ENCODE measurements at places on chromosomes 16 and 17.

DNA sequence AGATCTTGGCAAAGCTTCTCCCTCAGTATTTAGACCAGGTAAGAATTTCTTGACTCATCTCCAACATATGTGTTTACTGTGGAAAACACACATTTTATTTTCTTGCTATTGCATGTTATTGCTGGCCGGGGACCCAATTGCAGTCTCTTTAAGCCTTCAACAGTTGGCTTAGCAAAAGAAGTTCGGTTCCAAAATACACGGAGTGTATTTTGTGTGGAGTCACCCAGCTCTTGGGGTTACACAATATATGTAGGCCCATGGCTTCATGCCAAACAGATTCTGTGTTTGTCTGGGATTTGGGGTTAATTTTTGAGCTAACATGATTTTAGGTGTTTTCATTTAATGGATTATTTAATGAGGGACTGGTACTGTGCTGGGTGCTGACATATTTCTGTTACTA, 4.0 kb downstream of the ALDH3A2 start:
- DNase-seq = peak; percentile 43

DNA sequence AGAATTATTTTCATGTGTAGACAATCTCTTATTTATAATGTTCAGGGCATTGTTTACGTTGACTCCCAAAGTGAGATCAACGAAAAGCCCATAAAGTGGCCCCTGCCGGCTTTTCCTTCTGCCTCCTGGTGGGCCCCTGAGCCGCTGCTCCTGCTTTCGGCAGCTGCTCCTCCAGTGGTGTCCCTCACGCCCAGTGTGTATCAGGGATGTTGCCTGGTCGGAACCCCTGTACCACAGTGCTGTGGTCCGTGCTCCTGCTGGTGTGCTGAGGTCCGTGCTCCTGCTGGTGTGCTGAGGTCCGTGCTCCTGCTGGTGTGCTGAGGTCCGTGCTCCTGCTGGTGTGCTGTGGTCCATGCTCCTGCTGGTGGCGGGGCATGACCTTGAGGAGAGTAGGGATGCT, 107.6 kb downstream of the BANP start:
- no peak for DNase-seq

DNA sequence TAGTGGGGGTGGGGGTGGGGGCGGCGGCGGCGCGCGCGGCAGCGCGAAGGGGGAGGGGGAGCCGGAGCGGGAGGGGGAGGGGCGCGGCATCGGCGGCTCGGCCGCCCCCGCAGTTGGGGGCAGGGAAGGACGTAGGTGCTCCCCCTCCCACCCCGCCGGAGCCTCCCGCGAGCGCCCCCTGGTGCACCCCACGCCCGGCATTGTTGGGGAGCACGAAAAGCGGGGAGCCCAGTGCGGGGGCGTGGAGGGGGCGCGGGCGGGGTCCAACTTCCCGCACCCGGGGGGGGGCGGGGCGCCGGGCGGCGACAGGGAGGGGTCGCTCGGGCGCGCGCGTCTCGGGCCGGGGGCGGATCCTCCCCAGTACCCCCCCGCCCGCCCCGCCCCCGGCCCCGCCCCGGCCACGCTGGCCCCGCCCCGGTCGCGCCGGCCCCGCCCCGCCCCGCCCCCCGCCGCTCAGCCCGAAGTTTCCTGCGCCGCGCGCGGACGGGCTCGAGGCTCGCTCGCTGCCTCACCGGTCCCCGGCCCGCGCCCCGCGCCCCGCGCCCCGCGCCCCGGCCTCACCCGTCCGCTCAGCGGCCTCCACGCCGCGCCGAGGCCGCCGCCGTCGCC, at the start of gene CACNA1H:
TSS of gene CACNA1H (plus strand) at position 456 of the 609 bp plus-strand sequence. CDS start 632 bp downstream, outside the sequence.
- no peak for DNase-seq

DNA sequence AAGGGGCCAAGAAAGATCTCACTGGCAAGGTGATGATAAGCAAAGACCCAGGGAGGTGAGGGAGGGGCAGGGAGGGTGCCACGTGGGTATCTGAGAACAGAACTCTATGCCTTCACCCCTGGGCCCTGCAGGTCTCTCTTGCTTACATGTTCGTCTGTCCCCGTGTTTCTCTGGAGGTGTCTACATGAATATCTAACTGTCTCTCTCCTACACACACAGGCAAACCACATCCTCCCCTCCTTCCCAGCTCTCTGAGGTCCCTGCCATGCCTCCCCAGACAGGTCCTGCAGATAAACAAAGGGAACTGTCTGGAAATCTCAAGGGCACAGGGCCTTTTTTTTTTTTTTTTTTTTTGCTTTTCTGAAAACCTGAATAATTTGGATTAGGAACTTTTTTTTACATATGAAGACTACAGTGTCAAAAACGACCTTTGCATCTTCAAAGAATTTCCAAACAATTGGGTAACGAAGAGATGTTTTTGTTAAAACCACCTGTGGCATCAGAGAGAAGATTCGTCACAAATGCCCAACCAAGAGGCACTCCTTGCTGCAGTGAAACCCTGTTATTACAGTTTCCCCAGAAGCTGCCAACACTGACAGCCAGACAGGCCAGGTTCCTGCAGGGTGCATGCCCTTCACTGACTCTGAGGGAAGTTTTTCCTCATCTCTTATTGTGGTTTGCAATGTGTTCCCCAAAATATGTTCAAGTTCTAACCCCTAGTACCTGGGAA, 17.8 kb downstream of the PLLP start:
- DNase-seq = no peak

DNA sequence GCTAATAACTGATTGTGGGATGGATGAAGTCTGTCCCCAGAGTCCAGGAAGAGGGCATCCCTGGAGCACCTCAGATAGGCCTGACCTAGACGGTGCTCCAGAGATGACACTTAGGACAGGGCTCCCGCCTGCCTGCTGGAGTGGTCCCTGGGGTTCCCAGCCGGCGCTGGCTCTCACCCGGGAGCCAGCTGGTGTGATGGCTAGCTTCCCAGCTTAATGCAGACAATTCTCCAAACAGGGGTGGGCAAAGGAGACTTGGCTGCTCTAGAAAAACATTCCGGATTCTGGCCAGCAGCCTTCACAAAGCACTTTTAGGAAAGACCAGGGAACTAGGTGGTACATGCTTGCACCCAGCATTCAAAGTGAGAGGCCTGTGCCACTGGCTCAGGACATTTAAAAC, 18.6 kb downstream of the ACE start:
- DNase-seq = no peak

GRCh38 chr17:67270416-67270815, 25.4 kb upstream of the HELZ start:
- no peak for DNase-seq

GRCh38 chr17:76515274-76515949, 14.2 kb upstream of the RHBDF2 start:
- peak; percentile 97 for DNase-seq

- no peak for DNase-seq
Observed at GRCh38 chr16:66849021-66849420, 4.8 kb downstream of the CA7 start.

DNA sequence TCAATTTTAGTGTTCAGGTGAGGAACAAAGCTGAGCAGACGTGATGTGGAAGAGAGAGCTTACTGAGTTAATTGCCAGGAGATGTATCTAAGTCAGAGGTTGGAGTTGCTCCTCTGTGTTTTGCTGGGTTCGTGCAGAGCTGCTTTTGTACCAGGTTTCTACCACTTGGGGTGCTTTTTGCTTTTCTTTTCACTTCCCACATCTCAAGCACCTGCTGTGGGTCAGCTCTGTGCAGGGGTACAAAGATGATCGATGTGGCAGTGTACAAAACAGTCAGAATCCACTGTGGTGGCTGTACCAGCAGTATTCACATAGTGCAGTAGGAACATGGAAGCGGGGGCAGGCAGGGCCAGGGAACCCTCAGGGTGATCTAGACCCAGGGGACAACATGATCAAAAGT, 14.8 kb downstream of the UNK start:
- DNase-seq = no peak

GRCh38 chr17:38707678-38708351, 2.7 kb downstream of the MLLT6 start:
- DNase-seq = no peak

- no peak for DNase-seq
Observed at GRCh38 chr17:49987290-49987585, 7.8 kb downstream of the DLX3 start.

- no peak for DNase-seq
Observed at GRCh38 chr16:5875416-5875815, 777.8 kb upstream of the EEF2KMT start.

- DNase-seq = peak; percentile 94
Observed at GRCh38 chr17:66383333-66383732, 80.9 kb downstream of the PRKCA start.

DNA sequence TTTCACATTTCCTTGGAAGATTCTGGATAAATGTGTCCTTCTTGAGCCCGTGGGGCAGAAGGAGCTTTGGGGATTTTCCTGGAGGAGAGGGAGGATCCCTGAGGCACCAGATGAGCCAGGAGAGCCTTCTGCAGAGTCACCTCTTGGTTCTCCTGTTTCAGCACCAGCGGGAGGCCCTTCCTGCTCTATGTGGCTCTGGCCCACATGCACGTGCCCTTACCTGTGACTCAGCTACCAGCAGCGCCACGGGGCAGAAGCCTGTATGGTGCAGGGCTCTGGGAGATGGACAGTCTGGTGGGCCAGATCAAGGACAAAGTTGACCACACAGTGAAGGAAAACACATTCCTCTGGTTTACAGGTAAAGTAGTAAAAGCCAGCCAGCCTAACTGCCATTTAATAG, 77.1 kb downstream of the ARSG start:
- no peak for DNase-seq

DNA sequence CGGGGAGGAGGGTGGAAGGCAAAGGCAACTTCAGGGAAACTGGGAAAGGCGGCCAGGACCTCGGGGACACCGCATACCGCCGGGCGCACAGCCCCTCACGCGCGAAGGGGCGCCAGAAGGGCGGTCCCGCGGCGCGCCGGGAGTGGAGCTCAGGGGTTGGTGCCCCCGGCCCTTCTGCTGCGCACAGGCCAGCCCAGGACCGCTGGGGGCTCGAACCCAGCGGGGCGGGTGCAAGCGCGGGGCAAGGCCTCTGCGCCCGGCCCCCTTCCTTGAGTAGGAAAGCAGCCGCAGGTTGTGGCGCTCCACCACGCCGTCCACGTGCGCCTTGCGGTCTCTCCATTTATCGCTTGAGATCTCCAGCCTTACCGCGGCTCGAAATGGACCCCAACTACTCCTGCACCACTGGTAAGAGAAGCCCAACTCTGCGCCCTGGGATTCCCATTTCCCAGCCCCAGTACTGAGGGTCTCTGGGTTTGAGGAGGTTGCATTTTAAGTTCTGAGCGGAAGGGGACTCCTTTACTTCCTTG, 3.0 kb upstream of the MT1A start:
- no peak for DNase-seq

DNA sequence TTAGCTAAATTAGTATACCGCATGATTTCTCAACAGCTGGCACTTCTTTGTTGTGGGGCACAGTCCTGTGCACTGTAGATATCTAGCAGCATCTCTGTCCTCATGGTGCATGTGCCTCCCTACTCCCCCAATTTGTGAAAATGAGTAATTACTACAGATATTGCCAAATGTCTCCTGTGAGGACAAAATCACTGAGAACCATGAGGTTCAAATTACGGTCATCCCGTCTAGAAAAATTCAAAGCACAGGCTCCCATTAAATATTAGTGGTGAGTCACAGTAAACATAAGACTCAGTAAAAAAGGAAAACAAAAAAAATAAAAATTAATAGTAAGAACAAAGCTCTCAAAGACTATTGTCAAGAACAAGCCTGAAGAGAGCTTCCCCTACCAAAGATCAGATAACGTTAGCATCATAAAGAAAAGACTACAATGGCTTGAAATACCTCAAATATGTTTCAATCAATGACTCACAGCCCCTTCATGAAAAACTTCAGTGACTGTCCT, 57.8 kb downstream of the STH start:
- DNase-seq = peak; percentile 89

DNA sequence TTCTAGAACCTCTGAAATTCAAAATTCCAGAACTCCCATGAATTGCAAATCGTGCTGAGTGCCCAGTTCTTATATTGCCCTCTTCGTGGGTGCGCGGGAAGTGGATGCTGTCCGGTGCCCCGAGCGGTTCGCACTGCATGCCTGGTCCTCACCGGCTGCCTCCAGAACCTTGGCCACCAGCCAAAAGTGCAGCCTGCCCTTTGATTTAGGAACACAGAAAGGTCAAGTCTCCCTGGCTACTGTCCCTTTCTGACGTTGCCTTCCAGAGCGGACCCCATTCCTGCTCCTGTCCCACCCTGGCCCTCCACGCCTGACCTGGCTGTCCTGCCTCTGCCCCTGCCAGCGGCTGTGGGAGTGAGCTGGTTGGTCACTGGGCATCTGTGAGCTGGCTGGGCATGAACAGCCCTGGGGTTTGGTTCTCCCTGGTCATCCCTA, 9.7 kb downstream of the NEUROD2 start:
- no peak for DNase-seq

- no peak for DNase-seq
Observed at GRCh38 chr16:70455910-70456309, 1.5 kb downstream of the FCSK start.

GRCh38 chr17:77602062-77602746, 356.3 kb upstream of the TNRC6C start:
- peak; percentile 36 for DNase-seq

DNA sequence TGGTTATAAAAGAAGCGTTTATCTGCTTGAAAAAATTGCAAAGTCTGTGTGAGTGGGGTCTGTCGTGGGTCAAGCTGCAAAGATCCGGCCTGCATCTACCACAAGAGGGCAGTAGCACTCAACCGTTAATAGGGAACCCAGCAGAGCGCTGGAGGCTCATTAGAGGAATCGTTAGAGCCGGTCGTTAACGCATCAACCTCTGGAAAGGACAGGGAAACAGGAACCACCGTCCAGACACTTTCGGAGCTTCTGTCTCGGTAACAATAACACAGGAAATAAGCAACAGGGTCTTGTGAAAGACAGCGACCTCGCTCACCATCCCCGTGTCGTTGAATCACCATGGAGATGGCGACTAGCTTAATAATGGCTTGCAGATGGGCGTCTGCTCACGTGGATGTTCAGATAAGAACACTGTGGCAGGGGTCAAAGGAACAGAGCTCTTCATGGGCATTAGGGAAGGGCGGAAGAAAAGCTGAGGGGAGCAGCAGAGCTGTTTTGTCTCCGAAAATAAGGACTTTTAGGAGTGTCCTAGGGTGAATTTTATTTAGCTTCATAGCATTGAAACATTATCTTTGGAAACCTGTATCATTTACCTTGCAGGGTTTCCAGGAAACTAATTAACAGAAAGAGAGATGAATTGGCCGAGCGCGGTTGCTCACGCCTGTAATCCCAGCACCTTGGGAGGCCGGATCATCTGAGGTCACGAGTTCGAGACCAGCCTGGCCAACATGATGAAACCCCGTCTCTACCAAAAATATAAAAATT, 11.9 kb upstream of the NSRP1 start:
- DNase-seq = peak; percentile 92

DNA sequence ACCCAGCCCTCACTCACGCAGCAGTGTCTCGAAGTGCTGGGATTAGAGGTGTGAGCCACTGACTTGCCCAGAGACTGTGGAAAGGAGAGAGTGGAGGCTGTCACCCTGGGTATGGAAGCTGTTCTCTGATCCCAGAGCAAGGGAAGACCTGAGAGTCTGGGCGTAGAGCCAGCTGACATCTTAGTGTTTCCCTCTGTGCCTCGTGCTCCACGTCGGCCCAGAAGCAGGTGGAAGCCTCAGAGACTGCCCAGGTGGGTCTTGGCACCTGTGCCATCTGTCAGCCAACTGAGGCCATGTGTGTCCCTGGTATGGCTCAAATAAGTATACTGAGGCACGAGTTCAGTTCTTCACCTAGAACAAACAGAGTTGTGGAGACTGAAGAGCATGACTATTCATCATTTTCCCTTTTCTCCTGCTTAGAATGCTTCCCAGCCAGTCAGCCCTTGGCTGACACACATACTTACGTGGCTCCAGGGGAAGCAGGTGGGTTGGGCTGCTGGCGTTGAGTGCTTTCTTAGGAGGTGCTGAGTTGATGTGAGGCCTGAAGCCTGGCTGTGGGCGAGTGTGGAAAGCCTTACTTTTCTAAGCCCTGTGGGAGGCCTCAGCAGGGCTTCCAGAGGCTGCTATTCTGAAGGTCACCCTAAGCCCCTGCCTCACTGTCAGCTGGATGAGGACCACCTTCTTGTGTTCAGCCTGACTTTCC, 8.1 kb downstream of the CTRL start:
- no peak for DNase-seq
